ENCODE measurements at places on chromosomes 7 and 10.

- no peak for DNase-seq
Measured at GRCh38 chr7:93895859-93896600, 5.5 kb upstream of the TFPI2 start.

- DNase-seq, result no peak
Measured at GRCh38 chr10:100987685-100988049, 324 bp downstream of the TWNK start.

DNA sequence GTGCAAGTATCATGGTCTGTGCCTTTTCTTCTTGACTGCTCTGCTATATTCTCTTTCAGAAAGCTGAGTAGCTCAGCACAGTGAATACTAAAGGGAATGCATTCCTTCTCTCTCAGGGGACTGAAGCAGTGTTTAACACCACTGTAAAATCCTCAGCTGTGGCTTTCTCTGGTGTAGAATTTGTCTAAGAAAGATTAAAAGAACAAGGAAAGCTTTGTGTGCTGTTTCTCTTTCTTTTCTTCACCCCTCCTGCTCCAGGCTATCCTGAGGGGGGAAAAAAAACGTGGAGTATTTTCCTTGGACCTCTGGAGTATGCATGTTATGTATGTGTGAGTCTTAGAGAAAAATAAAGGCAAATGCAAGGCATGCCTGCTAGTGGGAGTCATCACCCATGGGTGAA lies 383.9 kb downstream of the AUTS2 start:
- no peak for DNase-seq

DNA sequence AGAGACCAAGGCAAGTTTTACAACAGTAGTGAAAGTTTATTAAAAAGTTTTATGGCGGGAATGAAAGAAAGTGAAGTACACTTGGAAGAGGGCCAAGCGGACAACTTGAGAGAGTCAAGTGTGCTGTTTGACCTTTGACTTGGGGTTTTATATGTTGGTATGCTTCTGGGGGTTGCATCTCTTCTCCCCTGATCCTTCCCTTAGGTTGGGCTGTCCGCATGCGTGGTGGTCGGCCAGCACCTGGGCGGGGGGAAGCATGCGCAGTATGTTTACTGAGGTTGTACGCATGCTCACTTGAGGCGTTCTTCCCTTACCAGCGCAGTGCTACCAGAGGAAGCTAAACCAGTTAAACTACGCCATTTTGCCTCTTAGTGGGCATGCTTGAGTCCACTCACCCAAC lies 31.9 kb downstream of the NUP42 start:
- no peak for DNase-seq

- DNase-seq, result no peak
Measured at GRCh38 chr10:102068216-102068615, 3.1 kb downstream of the HPS6 start.

DNA sequence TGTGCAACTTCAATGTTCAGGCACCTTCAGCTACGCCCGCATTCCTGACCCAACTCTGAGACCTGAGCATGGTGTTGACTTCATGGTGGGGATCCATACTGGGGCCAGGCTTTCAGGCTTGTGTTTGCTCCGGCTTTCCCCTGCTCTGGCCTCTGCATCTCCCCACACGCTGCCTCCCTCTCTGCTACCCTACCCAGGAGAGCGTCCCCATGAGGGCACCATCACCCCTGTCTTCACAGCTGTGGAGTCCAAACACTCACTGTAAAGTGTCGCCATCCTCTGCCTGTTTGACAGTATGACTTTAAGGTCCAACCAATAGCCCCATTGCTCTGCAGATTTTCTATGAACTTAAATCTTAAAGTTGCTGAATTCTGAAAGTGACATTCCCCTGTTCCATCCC lies 199.0 kb upstream of the GRB10 start:
- DNase-seq, result no peak

DNA sequence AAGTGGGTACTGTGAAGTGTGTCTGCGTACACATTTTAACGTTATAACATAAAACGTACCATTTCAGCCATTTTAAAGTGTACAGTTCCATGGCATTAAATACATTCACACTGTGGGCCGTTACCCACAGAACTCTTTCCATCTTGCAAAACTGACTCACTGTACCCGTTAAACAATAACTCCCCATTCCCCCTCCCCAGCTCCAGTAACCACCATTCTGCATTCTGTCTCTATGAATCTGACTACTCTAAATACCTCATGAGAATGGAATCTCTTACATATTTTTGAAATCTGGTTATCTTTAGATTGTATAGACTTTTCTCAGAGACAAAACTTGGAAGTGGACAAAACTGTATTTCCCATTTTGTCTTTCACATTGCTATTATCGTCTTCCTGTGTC lies 9.3 kb downstream of the ARL3 start:
- no peak for DNase-seq

GRCh38 chr7:5678295-5679047 lies 103.0 kb downstream of the RNF216 start:
- no peak for DNase-seq

DNA sequence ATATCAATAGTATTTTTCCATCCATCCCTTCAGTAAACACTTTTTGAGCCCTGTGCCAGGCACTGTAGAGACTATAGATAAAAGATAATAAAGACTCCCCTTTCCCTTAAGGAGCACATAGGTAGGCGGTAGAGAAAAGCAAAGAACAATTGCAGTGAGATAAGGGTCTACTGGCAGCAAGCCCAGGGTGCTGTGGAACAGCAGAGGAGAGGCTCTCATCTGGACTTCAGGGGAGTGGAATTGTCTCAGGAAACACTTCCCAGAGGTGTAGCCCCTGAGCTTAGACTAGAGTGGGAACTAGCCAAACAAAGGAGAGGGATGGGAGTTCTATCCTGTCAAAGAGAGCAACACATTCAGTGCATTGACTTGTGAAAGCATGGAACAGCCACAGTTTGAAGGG lies 102.0 kb downstream of the NRF1 start:
- no peak for DNase-seq
